Muscle of back (tissue), 13 donors: ENCODE measurements at places on chromosomes 2 and 18. TPM values are rescaled to one million over a fixed set of nuclear protein-coding genes. Genes with fewer than 3 reads are reported as not detected.

PDCD1 gene
- polyA plus RNA-seq = 0.70 TPM

DNA sequence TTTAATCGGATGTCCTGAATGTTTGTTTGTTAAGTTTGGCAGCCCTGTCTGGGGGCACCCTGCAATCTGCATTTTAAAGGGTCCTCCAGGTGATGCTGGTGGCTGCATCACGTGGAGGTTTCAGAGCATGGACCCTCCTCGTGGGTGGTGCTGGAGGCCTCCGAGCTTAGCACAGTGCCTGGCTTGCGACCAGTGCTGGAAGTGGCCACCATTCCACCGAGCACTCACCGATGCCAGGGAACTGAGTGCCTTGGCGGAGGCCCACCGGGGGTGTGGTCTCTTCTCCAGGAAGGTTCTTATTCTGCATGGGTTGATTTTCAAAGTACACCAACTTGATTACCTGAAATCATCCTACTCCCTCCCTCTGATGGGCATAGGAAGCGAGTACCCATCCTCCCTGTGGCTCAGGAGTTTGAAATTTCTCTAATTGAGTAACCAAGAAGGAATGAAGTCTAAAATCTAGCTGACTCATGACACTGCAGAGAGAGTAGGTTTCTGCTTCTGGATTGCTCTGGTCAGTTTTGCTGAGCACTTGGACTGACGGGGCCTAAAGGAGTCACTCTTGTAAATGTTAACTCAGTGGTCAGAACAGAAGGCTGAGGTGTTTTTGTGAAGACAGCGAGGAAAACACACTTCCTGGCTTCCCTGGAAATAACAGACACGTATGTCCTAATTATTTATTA lies 58.1 kb upstream of the SLC66A3 start:
- no peak for DNase-seq

GRCh38 chr2:39689272-39689841 lies 23.6 kb downstream of the TMEM178A start:
- DNase-seq = no peak

FSIP2 gene
- 0.79 TPM for polyA plus RNA-seq

- DNase-seq = no peak
These were observed 216.8 kb downstream of the RAD51AP2 start for GRCh38 chr2:17301437-17301836.

DNA sequence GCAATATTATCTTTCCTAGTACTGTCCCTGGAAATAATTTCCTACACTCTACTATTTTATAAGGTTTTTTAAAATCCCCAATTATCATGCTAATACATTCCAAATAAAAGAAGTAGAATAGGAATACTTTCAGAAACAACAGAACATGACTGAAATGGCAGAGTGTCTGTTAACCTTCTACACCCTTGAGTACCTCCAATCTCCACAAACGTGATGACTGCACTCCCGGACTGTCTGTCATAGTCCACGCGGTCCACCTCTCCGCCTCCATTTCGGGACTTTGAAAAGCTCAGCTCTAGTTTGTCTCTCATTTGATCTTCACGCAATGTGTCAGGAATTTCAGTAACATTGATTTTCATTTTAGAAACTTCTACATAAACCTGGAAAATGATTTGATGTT lies 13.6 kb upstream of the RBM43 start:
- DNase-seq = no peak

- no peak for DNase-seq
These were observed 95.6 kb upstream of the NABP1 start for GRCh38 chr2:191582355-191582754.
